ENCODE measurements at places on chromosomes 13 and 19.

- DNase-seq: no peak
These were observed 45.5 kb downstream of the C13orf42 start for GRCh38 chr13:51065372-51066090.

GRCh38 chr13:34452831-34453230 lies 489.2 kb upstream of the NBEA start:
- DNase-seq: no peak

DNA sequence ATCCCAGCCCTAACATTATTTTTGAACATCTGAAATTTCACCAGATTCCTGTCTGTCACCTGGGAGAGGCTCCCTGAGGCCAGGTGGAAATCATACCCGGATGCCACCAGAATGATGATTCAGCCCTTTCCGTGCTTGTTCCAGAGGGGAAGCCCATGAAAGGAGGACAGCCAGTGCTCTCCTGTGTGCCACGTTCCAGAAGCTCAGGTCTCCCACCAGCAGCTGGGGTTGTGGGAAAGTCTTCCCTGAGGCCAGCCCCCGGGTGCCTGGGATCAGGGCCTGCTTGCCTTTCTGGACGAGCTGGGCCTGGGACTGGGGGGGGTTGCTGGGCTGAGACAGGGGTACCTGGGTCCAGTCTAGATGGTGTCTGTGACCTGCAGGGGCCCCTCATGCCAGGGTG lies 25.5 kb upstream of the IGFL1 start:
- no peak for DNase-seq

DNA sequence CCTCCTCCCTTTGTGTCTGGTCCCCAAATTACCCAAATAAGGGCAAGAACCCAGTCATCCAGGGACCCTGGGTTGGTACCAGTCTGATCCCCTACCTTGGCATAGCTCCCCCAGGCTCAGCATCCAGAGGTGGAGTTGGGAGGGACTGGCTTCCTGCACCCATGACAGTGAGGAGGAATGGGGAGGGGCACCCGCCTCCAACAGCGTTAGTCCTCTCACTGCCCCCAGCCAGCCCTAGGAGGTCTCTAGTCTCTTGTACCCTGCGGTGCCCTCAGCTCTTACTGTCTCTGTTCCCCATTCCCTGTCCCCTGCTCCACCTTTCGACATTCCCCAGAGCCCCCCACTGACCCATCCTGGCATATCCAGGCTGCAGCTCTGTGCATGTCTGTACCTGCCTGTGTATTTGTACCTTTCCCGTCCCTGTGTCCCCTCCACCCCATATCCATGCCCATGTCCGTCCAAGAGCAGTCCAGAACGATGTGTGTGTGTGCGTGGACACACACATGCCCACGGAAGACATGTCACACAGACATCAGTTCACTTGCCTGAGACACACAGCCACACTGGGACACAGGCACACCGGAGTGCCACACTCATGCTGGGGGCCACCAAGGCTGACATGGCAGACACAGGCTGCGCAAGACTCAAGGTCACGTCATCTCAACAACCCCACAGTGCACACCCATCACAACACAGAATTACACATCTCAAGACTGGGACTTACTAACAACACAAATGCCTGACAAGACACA lies 17.8 kb downstream of the ERFL start:
- no peak for DNase-seq

DNA sequence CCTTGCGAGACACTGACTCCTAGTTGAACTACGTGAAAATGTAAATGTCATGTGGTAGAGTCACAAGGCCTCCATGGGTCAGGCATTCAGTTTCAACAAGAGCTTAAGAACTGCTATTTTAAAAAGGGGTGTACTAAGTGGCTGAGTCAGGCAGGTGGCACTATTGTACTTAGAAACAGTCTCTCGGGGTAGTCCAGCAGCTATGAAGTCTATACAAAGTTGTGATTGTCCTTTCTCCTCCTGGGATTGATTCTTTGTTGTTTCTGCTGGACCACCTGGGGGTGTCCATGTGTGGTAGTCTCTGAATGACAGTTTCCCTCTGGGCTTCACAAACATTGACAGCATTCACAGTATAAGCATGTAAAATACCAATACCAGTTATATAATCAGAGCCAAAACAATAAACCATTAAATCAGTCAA lies 33.0 kb downstream of the UGGT2 start:
- peak; percentile 59 for DNase-seq

- DNase-seq: no peak
These were observed 45.0 kb downstream of the KCTD15 start for GRCh38 chr19:33841685-33842084.

DNA sequence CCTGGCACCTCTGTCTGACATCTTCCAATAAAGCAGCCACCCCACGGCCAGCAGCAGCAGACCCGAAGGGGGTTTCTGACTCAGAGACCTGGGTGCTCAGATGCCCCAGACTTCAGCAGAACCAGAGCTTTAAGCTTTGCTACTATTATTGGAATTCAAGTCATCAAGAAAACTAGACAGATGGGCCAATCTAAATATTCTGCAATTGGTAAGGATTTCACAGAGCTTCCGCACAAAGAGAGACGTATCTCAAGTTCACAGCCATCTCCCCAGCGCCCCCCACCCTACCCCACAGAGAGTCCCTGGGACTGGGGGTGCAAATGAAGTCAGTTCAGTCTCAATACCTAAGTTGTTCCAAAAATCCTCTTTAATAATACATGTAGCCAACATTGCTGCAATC lies 38.8 kb downstream of the RAB20 start:
- no peak for DNase-seq

DNA sequence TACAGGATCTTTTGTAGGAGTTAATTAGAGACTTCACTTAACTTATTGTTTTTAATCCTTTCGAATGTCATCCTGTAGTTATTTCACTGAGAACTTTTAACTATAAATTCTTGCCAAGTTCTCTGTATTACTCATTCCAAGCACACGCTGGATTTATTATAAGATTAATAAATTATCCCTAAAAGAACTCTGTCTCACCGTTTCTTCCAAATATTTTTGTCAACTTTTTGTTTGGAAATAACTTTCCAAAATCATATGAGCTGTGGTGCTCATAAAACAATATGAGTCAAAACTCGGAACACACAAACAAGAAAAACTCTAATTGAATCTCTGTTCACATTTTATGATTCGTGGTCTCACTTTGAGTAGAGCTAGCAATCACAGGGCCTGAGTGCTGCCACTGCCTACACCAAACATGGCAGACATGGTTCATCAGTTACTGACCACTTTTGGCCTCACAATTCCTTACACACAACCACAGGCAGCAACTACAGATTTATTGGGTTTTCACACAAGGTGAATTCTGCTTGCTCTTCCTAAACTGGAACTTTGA lies 412.0 kb downstream of the FGF14 start:
- DNase-seq: no peak

- DNase-seq: no peak
These were observed 115.4 kb upstream of the USP29 start for GRCh38 chr19:57004418-57004817.

DNA sequence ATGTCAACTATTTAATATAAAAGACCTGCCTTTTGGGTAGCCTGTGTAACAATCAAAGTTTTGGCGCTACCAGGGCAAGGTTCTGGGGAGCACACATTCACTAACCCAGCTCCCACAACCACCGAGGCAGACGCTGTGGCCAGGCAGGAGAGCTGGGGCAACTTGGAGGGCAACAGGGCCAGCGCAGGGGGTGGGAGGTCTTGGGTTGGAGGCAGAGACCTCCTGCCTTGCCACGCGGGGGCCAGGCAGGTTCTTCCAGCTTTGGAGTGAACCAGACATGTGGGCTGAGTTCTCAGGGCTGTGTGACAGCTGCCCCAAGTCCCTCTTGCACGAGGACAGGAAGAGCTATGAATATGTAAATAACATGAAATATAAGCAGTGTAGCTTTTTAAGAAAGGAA lies 30.3 kb upstream of the MCF2L start:
- DNase-seq: no peak

DNA sequence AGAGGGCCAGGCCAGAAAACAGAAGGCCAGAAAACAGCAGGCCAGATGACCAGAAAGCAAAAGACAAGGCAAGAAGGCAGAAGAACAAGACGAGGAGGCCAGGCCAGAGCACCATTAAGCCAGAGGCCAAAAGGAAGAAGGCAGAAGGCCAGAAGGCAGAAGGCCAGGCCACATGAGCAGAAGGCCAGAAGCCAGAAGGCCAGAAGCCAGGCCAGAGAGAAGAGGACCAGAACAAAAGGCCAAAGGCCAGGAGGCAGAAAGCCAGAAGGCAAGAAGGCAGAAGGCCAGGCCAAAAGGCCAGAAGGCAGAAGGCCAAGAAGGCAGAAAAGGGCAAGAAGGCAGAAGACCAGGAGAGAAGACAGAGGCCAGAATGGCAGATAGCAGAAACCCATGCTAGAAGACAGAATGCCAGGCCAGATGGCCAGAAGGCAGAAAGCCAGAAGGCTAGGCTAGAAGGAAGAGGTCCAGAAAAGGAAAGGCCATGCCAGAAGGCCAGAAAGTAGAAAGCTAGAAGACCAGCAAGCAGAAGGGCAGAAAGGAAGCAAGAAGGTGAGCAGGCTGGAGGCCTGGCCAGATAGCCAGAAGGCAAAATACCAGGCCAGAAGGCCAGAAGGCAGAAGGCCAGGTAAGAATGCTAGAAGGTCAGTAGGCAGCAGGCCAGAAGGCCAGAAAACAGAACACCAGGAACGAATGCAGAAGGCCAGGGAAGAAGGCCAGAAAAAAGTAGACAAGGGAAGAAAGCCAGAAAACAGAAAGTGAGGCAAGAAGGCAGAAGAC lies 187.6 kb downstream of the TUBA3C start:
- peak; percentile 61 for DNase-seq

Measured in LNCaP clone FGC (cell line).